Mesendoderm (in vitro differentiated cells): ENCODE measurements at places on chromosomes 6 and 20.

- DNase-seq, result no peak
Measured at GRCh38 chr20:38179846-38180245, 14.8 kb upstream of the TGM2 start.

DNA sequence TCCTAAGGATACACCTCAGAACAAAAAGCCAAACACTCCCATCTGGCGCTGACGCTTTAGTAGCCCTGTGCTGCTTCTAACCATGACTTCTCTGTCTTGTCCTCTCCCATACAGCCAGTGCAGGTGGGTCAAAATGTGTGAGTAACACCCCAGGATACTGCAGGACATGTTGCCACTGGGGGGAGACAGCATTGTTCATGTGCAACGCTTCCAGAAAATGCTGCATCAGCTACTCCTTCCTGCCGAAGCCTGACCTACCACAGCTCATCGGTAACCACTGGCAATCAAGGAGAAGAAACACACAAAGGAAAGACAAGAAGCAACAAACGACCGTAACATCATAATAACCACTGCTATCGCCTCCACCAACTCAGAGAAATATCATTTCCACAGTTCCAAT is 1.4 kb downstream of the DEFB132 start:
- peak; percentile 36 for DNase-seq

GRCh38 chr20:733861-734260 is 34.4 kb downstream of the SLC52A3 start:
- no peak for DNase-seq

DNA sequence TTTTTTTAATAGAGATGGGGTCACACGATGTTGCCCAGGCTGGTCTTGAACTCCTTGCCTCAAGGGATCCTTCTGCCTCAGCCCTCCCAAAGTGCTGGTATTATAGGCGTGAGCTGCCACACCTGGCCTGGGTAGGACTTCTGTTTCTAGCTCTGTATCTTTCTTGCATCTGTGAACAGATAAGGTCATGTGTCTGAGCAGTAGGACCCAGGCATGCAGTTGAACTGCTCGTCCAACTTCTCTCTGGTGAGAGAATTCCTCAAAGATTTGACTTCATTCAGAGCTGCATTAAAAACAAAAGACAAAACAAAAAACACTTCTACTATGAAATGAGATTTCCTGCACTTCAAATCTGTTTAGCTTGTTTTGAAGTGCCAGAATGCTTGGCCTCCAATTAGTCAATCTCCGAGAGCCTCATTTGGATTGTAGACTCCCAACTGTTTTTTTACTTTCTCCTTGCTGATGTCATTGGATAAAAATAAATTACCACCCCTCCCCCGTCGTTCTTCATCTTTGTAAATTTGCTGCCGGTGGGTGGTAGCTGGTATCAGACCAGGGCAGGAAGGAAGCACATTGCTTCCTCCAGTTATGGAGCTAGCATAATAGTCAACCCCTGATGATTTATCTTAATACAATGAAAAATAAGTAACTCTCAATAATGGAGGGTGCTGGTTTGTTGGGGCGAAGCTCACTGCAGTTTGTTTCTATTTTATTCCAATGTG is 17.6 kb downstream of the CD109 start:
- DNase-seq, result peak; percentile 49

GRCh38 chr6:44390158-44390683 is 2.7 kb downstream of the CDC5L start:
- no peak for DNase-seq

DNA sequence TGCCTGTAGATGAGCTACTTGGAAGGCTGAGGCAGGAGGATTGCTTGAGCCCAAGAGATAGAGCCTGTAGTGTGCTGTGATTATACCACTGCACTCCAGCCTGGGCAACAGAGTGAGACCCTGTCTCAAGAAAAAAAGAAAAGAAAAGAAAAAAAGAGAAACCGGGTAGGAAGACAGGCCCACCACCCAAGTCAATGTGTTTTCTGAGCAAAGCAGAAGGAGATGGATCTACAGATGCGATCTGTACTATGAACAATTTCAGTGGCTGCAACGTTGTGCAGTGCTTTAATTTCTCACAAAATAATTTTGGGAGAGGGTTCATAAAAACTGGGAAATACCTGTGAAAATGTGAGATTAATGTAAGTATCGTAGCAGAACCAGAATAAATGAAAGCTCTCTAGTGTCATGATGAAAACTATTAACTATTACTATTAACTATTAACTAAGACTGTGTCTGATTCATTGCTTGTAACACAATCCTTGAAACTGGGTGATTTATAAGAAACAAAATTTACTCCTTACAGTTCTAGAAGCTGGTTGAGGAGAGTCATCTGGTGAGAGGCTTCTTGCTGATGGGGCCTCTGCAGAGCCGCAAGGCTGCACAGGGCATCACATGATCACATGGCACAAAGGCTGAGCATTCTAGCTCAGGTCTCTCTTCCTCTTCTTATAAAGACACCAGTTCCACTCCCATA is 233.1 kb upstream of the ZNF217 start:
- DNase-seq, result no peak

DNA sequence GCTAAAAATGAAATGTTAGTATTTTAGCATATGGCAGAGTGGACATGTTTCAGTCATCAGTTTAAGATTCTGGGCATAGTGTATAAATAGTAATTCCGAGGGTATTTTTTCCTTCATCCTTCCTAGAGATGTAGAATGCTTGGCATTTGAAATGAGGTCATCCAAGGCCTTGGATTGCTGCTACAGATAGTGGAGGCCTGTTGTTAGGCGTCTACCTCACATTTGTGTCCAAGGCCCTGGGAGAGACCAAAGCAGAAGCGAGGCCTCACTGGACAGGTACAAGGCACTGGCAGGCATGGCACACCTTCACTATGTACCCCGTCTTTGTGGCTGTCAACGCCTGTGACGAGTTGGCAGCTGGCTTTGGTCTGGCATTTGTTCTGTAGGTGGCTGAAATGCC is 58.0 kb downstream of the DTD1 start:
- peak; percentile 79 for DNase-seq

- peak; percentile 91 for DNase-seq
Measured at GRCh38 chr6:8983202-8983688, 547.9 kb upstream of the SLC35B3 start.

- DNase-seq, result no peak
Measured at GRCh38 chr20:1174787-1175186, 10.0 kb downstream of the TMEM74B start.
